ENCODE measurements at places on chromosomes 3 and 15.

DNA sequence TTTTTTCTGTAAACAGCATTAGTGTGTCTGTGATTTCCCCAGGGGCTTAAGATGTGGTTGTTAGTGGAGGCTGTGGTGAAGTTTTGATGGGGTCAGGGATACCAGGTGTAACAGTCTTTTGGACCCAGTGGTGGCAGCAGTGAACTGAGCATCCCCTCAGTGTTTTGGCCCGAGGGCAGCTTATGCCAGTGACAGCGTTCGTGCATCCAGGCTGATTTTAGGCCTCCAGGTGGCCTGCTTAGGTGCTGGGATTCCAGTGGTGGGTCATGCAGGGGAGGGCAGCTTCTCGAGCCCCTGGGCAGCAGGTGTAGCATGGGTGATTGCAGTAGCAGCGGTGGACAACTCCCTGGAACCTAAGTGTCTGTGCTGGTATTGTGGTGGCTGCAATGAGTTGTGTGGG, 29.2 kb downstream of the STT3B start:
- no peak for DNase-seq

- DNase-seq = no peak
Measured at GRCh38 chr3:128464188-128464587, 2.5 kb downstream of the DNAJB8 start.

GRCh38 chr3:129525341-129525968, 3.0 kb upstream of the RHO start:
- no peak for DNase-seq

DNA sequence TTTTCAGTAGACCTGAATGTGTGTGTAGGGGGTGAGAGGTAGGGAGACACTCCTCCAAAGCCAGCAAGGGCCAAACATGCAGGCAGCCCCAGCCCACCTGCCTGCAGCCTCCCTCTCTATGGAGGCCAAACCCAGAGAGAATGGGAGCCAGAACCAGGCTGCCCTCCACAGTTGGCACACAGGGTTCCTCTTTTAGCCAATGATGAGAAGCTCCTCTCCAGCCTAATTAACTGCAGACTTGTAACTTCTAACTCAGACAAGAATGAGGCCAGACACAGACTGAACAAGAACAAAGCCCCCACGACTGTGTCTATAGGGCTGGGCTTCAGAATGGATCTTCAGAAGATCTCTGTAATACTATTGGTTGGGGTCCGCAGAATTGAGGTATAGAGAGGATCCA, 12.3 kb upstream of the TLE3 start:
- DNase-seq = no peak

GRCh38 chr3:82087958-82088357, 326.5 kb upstream of the GBE1 start:
- no peak for DNase-seq

DNA sequence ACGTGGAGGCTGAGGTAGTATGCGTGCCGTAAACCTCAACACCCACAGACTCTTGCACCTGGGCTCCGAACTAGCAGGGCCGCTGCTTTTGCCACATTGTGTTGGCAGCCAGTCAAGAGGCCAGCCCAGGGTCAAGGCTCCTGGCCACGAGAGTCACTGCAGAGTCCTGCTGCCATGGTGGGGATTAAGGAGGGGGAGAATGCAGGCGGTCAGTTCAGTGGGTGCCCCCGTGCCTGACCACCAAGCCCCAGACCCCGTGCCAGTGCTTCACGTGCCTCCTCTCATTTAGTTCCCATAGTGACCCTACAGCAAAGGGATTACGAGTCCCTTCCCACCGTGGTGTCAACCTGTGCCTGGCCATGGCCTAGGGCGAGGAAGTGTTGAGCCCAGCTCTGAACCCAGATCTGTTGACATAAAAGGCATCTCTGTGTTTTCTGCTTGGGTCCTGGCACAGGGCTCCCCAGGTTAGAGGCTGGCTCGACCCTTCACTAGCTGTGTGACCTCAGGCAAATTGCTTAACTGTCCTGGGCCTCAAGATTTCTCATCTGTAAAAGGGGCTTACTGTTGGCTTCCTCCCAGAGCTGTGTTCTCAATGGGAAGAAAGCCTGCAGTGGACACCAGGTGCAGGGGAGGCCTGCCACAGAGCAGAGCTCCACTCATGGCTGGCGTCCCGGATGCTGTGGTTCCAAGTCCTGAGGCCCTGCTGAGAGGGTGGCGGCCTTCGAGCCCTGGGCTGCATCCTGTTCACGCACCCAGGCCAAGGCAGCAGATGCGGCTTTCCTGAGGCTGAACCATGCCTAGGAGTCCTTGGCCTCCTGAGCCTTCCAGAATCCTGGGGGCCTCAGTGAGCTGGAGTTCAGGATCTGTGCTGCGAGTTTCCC, 32.8 kb downstream of the FBLN2 start:
- no peak for DNase-seq

- DNase-seq = no peak
Measured at GRCh38 chr15:49052662-49053061, 6.4 kb upstream of the SECISBP2L start.

GRCh38 chr15:89389841-89390603, 55.4 kb upstream of the POLG start:
- no peak for DNase-seq

DNA sequence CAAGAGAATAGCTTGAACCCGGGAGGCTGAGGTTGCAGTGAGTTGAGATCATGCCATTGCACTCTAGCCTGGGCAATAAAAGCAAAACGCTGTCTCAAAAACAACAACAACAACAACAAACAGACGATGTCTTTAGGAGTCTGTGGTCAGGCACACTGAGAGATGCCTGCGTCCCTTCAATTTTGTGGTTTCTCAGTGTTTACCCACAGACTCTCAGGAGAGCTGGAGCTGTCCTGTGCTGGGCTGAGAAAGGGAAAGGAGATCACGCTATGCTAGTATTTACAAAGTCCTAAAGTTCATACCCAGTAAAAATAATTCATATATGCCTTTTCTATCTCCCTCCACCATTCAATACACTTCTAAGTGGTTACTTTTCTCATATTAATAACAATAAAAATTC, 6.3 kb downstream of the LAMP3 start:
- no peak for DNase-seq

DNA sequence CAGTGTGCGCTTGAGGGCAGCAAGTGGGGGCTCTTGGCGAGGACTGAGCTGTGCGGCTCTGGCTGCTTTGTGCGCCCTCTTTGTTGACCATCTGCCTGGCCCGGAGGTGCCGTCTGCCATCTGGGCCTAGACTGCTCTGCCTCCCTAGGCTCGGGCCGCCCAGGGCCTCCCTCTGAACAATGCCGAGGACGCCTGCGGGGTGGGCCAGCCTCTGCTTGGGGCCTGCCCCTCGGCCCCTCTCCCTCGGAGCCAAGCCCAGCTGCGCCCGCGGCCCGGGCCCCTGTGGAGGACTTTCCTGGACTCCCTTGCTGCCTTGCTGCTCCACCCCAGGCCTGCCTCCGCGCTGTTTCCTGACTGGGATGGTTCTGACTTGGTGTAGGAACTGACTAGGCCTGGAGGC, 31.9 kb upstream of the SPSB4 start:
- DNase-seq = no peak

DNA sequence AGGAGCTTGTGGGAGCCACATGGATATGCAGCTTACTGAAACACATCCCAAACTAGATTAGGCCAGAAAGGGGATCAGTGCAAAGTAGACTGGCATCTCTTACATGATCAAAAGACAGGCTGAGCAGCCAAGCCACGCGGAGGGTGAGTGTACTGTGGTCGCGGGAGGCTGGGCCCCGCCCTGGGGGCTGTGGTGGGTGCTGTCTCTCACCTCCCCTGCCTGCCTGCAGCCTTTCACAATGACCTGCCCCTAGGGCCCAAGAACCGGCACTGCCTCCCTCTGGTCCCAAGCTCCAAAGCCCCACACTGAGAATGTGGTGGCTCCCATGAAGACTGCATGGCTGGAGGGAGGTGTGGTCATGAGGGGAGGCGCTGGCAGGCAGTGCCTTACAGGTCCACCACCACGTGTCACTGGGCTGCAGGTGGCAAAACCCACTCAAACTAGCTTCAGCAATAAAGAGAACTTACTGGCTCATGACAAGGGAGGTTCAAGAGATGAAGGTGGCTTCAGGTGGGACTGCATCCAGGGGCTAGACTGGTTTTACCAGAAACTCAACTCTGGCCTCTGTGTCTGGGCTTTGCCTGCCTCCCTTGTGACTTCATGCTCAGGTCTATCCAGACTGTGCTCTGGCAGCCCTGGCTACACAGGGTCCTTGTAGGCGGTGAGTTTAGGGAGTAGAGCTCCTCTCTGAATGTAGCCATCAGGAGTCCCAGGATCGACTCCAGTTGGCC, 27.4 kb upstream of the PLXND1 start:
- DNase-seq = no peak

GRCh38 chr3:177224414-177224813, 27.1 kb upstream of the TBL1XR1 start:
- DNase-seq = no peak

DNA sequence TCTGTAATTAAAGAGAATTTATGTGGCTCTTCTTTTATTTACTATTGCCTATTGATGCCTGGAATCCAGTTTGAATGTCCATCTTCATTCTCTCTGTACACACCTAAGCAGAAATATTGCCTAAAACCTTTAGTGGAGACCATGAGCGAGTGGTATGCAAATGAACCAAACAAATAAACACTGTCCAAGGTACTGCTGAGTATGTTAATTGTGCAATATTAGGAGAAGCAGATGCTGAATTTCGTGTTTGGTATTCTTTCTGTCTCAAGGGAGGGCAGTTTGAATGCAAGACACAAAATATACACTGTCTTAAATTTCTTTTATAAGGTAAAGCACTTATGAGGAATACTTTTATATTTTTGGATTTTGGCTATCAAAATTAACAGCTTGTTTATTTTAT, 440.9 kb downstream of the RBMS3 start:
- no peak for DNase-seq

- DNase-seq = no peak
Measured at GRCh38 chr3:100563228-100563627, 46.2 kb upstream of the ADGRG7 start.

- no peak for DNase-seq
Measured at GRCh38 chr3:24145981-24146822, 201.1 kb downstream of the NR1D2 start.

DNA sequence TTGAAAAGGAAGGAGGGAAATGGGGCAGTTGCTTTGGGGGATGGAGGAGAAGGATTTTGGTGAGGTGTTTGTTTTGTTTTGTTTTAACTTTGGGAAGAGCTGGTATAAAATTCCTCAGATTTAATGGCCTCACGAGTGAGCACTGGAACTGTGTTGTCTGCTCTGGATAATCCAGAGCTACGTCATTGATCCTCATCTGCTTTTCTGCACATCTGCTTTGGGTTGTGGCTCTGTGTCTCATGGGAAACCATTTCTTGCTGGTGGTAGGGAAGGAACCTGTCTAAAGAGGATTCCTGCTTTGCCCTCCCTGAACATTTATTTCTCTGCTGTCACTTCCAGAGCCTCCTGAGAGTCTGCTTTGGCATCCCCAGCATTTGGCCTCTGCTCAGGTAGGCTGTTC, 3.1 kb downstream of the SNRK start:
- DNase-seq = no peak

- DNase-seq = no peak
Measured at GRCh38 chr3:61648481-61648880, 87.1 kb downstream of the PTPRG start.

- no peak for DNase-seq
Measured at GRCh38 chr15:48510976-48511375, 134.5 kb downstream of the FBN1 start.

- DNase-seq = no peak
Measured at GRCh38 chr3:127908951-127909350, 6.1 kb upstream of the KBTBD12 start.

- DNase-seq = no peak
Measured at GRCh38 chr15:101447561-101448071, 41.9 kb downstream of the PCSK6 start.

DNA sequence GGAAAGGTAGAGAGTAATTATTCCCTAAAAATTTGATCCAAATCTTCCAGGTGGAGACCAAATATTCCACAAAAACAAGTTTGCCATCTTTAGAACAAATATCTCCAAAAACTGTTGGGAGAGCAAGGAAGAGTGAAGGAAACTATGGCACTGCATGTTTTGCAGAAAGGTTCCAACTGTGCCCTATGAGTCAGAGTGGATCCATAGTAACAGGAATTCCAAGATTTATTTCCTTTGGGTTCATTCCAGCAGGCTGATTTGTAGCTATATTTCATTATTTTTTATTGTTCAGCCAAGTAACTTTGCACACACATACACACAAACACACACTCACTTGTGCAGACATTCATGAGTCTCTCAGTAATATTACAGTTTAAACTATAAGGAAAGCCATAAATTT, 459.7 kb upstream of the EPHA6 start:
- DNase-seq = no peak

- DNase-seq = no peak
Measured at GRCh38 chr3:151387842-151388241, 3.3 kb upstream of the P2RY12 start.

- DNase-seq = no peak
Measured at GRCh38 chr3:73294537-73294936, 233.1 kb downstream of the EBLN2 start.

DNA sequence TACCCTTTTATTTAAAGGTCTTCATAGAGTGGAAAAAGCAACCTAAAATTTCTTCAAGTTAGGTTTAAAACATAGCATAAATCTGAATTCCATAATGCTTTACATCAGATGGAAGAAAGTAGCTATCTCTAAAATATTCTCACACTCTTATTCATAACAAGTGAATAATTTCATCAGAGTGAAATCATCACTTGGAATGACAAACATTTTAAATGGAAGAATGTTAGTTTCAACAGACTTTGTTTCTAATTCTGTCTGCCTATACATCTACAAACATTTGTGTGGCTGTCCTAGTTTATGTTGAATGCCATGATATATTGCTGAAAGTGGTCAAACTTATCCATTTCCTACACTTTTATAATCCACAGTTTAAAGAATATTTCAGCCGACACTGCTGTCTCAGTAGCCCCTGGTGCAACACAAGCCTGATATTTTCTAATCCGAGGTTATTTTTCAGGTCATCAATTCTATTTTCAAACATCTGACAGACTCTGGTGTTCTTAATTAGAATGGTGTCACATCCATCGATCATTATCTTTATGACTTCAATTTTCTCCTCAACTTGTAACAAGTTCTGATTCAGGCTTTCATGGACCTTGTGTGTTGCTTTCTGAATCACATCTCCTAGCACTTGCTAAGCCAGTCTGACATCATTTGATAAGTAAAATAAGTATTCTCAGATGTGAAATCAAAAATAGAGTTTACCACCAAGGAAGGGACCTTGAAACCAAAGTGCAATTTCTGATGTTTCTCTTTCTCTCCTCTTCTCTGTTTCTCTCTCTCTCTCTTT, 17.1 kb upstream of the CNTN3 start:
- DNase-seq = no peak

DNA sequence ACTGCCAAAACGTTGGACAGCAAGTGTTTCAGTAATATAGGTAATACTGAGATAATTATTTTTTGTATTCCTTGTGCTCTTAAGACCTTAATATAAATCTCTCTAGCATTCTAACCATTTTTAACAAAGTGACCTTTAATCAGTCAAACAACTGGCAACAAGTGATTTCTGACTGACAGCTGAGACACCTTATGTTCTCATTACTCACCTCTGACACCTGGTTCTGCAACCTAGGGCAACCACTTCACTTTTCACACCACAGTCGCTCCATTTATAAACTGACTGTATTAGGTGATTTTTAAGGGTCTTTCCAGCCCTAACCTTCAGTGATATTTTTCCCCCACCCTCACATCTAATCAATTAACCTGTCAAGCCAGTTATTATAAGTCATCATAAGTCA, 60.4 kb upstream of the C15orf61 start:
- DNase-seq = no peak

All from NCI-H187 (cell line).